ENCODE measurements at places on chromosomes 11 and 22. TPM values are rescaled to one million over a fixed set of nuclear protein-coding genes. Genes with fewer than 3 reads are reported as not detected.

KRTAP5-9 gene
- total RNA-seq: 1.4 TPM

ABCG4 gene
- total RNA-seq: 0.85 TPM

PHLDA2 gene
- 25.6 TPM for total RNA-seq

WBP2NL gene
- 0.63 TPM for total RNA-seq

FERMT3 gene
- 26.4 TPM for total RNA-seq

NEFH gene
- 0.19 TPM for total RNA-seq

GRCh38 chr22:44419429-44419828, 78.6 kb downstream of the RTL6 start:
- DNase-seq: no peak

DNA sequence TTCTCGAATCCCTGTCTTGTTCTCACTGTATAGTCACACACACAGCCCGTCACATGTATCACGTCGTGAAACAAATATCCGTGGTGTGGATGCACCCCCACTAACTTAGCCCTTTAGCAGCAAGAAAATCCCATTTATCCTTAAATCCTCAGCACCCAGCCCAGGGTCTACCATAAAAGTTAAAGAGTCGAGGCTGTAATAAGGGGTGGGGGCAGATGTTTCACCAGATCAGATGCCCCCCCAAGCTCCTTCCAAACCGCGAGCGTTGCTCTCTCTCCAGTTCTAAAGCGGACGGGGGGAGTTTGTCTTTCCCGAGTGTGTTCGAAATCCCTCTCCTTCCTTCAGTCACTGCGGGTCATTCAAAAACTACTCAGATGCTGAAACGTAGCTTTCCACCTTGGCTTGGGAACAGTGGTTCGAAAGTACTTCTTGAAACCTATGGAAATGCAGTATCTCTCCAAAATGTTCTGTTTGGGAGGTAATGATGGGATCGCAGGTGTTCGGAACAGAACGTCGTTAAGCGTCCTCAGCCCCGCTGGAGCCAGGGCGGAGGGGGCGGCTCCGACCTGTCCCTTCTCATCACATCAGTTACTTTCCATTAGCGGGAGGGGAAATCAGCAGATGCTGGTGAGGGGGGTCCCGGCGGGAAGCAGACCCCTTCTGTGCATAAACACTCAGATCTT, 156.2 kb downstream of the BRD1 start:
- DNase-seq: no peak

DNA sequence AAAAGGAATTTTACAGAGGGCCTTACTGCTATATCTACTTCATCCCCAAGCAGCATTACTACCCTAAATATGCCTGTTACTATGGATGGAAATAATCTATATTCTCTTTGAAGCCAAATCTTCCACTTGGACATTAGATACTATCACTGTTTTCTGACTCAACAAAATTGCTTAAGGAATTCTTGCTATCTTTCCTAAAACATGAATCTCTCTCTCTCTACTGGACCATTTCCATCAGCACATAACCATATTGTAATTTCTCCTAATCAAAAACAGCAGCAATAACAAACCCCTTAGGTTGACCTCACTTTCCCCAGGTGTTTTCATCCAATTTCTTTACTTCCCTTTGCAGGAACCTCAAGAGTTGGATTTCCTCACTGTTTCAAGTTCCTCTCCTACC, 67.9 kb upstream of the BLID start:
- no peak for DNase-seq

DNA sequence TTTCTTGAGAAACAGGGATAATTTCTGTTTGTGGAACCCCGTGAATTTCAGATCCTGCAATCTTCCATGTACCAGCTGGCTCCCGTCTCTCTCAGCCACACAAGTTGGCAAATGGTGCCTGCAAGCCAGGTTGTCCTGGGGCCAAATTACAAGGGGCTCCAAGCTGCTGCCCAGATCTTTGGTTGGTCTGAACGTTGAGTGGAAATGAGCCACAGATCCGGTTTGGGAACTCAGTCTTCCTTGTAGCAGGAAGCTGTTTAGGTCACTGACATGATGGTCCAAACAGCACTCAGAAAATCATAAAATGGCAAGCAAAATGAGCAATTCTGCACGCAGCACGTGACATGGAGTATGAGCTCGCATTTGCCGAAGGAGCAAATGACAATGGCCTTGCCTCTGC, 1496.4 kb downstream of the TBC1D22A start:
- DNase-seq: no peak

GRCh38 chr11:93192163-93192562, 5.6 kb downstream of the SLC36A4 start:
- DNase-seq: no peak

DNA sequence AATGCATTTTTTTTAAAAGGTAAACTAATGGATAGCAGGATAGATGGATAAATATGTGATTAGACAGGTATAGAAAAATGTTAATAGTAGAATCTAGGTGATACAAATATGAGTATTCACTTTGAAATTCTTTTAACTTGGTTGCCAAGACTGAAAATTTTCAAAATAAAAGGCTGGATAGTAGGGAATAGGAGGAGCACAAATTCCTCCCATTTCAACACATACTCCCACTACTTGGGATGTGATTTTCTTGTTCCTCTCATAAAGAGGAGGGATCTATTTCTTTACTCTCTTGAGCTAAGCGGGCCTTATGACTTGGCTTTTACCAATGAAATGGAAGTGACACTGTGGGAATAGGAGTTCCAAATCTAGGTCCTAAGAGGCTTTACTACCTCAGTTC, 35.9 kb downstream of the PIK3C2A start:
- no peak for DNase-seq

DNA sequence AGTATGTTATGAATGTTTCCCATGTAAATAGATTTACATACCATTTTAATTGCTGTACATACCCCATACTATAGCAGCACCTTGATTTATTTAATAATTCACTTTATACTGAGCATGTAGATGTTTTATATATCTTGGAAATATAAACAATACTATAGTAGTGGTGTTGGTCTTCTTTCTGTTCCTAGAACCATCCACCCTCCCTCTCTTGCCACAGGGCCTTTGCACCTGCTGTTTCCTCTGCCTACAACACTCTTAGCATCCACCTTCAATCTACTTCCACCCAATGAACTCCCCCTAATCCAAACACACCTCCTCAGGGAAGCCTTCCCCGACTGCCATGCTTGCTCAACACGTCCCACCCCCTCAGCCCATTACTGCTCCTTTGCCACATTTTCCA, 30.2 kb downstream of the TESMIN start:
- no peak for DNase-seq

DNA sequence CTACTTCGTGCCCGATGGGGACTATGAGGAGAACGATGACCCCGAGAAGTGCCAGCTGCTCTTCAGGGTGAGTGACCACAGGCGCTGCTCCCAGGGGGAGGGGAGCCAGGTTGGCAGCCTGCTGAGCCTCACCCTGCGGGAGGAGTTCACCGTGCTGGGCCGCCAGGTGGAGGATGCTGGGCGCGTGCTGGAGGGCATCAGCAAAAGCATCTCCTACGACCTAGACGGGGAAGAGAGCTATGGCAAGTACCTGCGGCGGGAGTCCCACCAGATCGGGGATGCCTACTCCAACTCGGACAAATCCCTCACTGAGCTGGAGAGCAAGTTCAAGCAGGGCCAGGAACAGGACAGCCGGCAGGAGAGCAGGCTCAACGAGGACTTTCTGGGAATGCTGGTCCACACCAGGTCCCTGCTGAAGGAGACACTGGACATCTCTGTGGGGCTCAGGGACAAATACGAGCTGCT, 751 bp downstream of the FIBIN start:
- DNase-seq: peak; percentile 39

DNA sequence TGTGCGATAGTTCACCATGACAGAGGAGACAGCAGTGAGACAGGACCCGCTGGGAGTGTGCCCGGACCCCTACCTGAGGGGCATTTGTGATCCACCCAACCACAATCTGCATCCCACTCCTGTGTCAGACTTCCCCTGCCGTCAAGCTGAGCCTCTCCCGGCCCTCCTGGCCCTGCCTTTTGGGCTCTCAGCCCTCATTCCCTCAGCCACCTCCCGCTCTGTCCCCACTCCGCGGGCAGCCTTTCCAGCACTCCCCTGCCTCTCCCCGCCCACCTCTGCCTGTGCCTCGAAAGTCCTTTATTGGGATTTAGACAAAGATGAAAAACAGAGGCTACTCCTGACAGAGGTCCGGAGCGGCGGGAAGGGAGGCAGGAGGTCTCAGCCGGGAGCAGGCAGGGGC, 4.2 kb downstream of the NFAM1 start:
- no peak for DNase-seq

DNA sequence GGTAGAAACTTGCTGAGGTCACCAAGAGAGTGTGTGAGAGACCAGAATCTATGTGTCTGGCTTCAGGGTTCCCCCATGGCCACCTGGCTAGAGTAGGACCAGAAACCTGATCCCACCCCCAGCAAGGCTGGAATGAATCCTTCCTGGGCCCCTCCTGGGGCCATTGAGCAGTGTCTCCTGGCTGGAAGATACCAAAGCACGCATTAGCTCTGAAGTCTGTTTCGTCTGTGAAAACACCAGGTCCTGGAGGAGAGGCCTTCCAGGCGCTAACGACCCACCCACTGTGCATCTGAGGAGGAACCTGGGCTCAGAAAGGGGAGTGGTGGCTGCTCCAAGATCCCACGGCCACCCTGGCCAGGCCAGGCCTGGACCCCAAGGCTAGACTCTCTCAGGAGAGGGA, 15.5 kb upstream of the TSKU start:
- DNase-seq: no peak

DNA sequence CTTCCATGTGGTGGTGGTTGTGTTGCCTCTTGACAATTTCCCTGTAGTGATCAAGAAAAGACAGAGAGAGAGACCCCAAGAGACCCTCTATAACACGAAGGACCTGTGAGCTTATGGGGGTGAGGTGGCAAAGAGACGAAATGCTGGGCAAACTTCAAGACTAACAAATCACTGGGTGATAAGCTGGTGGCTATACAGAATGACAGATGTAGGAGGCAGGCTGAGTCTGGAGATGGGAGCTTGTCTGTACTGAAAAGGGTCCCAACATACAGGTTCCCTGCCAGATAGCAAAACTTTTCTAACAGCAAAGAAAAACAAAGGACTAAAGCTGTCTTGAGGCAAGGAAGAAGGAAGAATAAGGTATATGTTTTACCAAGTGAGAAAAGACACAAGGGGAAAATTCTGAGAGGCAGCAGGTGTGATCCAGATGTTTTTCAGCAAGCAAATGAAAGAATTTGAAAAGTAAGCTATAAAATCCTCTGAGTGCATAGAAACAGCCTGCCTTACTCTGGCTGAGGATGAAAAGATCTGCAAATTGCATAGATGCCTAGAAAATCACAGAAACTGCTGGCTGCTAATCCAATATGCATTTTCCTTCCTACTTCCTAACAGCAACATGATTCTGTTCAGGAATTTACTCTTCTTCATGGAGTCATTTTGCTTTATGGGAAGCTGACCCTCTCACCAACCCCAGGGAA, 21.9 kb upstream of the LYVE1 start:
- DNase-seq: no peak

- DNase-seq: no peak
Measured at GRCh38 chr22:38187413-38188212, 6.0 kb upstream of the PLA2G6 start.

DNA sequence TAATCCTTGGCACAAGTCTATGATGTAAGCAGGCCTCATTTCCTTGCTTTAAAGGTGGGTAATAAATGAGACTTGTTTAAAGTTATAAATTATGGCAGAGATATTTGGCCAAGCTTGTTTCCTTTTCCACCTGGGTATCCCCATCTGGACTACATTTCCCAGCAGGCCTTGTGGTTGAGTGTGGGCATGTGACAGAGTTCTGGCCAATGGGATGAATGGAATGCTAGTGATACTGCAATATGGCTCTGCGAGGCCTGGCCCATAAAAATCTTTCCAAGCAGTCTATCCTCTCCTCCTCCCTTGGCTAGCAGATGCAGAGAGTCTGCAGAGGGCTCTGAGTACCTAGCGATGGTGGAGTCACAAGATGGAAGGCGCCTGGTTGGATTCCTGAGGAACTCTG, 102.5 kb downstream of the TIMP3 start:
- no peak for DNase-seq
